ENCODE measurements at places on chromosomes 11 and 22.

DNA sequence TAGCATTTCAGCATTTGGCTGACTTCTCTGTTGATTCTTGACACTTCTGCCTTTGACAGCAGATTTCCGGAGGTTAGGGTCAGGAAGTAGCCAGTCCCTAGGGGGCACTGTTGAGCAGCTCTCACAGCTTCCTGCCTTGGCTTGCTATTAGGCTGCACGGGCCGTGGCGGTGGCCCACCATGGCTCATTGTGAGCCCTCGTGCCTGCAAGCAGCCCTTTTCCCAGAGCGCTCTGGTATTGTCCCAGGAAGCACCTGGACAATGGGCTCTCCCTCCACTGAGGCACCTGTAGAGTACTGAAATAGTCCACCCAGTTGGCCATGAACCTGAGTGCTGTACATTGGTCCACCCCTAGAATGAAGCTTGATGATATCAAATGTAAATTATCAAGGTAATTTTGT lies 100.2 kb upstream of the GAL start:
- DNase-seq = peak; percentile 17

GRCh38 chr22:26751217-26751616 lies 93.8 kb downstream of the MIAT start:
- DNase-seq = no peak

DNA sequence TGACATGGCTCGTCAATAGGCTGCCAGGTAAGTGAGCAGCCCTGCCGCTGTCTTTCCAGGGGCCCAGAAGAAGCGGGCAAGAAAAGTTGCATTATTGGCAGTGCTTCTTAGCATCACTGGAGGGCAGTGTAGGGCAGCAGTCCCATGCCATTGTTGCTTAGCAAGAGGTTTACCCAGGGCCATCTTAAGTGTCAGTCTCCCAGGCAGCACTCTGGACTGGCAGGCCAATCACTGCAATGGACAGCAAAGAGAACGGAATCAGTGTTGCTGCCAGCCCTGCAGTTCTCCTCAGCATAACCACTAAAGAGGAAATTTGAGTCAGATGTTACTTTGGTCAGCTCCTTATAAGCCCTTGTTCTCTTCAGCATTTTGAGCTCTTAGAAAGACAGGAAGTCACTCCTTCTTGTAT lies 13.4 kb upstream of the GRK2 start:
- DNase-seq = no peak

DNA sequence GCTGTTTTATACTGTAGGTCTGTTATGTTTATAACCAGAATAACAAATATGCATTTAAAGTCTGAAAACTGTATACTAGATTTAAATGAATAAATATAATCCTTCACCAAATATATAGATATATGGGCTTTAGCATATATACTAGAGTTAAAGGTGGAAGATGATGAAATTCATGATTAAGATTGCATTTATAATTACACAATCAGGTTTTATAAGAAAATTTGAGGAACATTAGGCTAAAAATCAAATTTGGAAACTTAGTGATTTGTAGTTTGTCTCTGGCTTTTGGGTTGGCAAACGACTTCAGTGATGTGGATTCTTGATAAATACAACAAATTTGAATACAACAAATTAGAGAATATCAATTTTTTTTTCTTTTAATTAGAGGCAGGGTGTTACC lies 10.0 kb downstream of the BCL2L13 start:
- no peak for DNase-seq

DNA sequence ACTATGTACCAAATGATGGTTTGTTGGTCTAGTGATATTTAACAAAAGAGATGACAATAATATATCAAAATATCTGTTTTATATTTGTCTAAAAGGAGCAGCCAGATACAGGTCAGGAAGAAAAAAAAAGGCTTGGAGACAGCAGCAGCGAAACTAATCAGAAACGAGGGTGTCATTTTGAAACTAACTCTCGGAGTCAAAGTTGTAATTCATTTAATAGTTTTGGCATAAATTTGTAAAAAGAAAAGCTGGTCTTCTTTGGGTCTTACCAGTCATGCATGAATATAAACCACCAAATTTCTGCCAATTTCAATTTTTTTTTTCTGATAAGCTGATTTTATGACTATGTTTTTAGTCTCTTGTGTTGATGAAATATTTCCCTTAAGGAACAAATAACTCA lies 25.5 kb downstream of the NPAT start:
- no peak for DNase-seq

DNA sequence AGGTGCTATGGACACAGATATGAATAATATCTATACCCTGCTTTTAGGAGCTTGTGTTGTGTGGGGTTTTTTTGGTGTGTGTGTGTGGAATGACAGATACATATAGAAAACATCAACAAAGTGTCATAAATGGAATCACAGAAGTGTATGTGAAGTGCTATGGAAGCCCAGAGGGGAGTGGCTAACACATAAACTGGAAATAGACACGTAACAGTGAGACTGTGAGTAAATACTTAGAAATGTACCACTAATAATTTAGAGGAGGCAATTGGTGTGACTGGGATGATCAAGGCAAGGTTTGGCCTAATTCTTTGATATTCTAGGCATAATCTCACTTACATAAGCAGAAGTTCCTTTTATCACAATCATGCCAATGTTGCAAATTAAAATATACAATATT lies 169.3 kb upstream of the TENM4 start:
- no peak for DNase-seq

DNA sequence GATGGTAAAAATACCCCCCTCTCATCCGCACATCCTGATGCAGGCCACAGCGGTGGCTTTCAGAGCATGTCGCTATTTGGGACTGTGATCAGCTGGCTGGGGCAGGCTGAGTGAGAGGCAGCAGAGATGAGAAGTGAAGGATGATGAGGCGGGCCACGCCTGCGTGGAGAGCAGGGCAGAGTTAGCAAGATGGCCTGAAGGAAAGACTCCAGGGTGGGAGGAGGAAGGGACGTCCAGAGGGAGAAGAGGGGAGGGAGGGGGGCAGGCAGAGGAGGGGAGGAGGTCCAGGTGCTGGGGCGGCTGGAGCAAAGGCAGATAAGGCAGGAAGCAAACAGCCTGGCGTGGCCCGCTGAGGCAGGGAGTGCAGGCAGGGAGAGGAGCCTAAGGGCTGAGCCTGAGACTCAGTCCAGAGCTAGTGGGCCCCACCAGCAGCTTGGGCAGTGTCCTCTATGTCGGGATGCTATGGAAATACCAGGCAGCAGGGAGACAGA lies 29.1 kb downstream of the LRFN4 start:
- DNase-seq = no peak

DNA sequence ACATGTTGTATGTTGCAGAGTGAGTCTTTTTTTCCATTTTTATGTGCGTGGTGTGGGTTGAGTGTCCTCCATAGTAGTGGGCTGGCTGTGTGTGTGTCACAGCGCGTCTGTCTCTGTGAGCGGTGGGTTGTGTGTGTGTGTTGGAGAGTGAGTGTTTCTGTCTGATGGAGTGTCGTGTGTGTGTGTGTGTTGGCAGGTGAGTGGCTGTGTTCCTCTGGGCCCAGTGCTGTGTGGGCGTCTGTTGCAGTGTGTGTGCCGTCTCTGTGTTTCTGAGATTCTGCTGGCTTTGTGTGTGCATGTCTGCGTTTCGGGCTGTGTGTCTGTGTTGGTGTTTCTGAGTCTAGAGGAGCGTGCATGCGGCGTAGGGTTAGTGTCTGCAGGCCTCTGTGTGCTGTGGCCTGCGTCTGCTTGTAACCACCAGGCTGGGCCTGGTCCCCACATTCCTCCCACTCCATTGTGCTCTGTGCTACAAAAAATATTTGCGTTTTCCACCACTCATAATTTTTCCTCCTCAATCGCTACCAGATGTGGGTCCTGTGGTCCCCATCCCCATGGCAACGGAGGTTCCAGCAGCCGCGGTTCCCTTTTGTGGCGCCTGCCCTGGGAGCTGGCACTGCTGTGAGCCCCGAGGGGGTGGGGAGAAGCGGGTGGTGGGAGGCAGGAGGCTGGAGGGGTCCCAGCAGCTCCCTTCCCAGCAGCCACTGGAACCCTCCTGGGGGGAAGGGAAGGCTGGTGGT lies 15.2 kb downstream of the SCARF2 start:
- no peak for DNase-seq

GRCh38 chr11:61256710-61257482 lies 15.9 kb downstream of the PGA5 start:
- no peak for DNase-seq

DNA sequence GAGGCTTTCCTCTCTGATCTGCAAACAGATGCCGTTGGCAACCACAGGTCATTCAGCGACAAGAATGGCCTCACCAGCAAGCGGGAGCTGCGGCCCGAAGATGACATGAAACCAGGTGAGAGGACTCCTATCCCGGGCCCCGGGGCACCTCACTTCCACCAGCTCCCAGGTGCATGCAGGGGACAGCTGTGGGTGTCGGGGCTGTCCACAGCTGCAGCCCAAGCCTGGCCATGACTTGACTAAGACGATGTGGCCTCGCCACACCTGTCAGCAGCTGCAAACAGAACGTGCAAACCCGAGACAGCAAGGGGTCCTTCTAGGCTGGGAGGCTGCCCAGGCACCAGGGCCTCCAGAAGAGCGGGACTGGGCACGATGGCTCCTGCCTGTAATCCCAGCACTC lies 3.6 kb downstream of the GAL start:
- DNase-seq = no peak

DNA sequence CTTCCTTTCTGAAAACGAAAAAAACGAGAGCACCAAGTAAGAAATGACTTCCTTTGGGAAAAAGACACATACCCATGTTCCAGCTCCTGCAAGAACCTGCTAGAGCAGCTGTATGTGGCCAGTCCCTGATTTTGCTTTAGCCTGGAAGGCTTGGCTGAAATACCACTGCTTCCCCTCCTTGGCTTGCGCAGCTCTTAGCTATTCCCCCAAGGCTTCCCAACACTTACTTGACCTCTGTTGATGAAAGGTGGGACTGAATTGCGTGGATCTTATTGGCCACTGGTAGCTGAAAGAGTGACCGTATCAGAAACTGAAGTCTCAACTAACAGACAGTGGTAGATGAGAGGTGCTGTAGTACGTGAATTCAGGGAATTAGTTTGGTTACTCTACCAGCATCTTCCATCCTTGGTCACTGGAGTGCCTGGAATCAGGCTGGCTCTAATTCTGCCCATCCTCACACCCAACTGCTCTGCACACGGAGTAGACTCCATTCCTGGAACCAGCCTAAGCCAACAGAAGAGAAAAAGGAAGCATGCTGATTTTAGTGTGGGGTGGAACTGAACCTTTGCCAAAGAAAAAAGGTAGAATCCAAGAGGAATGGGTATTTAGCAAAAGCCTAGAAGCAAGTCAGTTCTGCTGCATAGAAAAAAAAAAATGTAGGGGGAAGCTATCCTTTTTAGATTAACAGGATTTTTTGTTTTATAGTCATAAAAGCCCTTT lies 73.8 kb upstream of the CRTAM start:
- no peak for DNase-seq

DNA sequence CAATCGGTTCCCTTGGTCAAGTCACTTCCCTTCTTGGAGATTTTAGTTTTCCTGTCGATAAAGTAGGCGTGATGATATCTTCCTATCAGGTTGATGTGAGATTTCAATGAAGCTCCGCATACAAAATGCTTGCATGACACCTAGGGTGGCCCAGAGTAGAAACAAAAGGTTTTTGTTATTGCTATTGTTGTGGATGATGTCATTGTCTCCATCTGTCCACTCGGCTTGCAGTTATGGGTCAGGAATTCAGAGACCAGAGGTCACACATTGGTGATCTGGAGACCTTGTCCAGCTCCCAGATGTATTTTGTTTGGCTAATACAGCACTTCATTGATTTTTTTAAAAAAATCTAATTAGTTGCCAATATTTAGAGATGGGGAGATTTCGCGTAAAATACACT lies 382.1 kb downstream of the MN1 start:
- no peak for DNase-seq

- no peak for DNase-seq
These were observed 7.1 kb upstream of the ENDOD1 start for GRCh38 chr11:95082576-95083001.

- no peak for DNase-seq
These were observed 44.4 kb downstream of the INSC start for GRCh38 chr11:15159085-15159484.
